ENCODE measurements at places on chromosomes 2 and 18.

- H3K36me3 ChIP-seq = peaks cover 20% of the 10 kb centered on the region
- H3K27ac ChIP-seq = no peak overlapping the region
- no peak for DNase-seq
- no peaks in the 10 kb centered on the region for H3K27me3 ChIP-seq
- no peak overlapping the region for H3K4me3 ChIP-seq
- no peaks in the 10 kb centered on the region for H3K4me1 ChIP-seq
Measured at GRCh38 chr2:85653996-85654395, 14.0 kb downstream of the SFTPB start.

DNA sequence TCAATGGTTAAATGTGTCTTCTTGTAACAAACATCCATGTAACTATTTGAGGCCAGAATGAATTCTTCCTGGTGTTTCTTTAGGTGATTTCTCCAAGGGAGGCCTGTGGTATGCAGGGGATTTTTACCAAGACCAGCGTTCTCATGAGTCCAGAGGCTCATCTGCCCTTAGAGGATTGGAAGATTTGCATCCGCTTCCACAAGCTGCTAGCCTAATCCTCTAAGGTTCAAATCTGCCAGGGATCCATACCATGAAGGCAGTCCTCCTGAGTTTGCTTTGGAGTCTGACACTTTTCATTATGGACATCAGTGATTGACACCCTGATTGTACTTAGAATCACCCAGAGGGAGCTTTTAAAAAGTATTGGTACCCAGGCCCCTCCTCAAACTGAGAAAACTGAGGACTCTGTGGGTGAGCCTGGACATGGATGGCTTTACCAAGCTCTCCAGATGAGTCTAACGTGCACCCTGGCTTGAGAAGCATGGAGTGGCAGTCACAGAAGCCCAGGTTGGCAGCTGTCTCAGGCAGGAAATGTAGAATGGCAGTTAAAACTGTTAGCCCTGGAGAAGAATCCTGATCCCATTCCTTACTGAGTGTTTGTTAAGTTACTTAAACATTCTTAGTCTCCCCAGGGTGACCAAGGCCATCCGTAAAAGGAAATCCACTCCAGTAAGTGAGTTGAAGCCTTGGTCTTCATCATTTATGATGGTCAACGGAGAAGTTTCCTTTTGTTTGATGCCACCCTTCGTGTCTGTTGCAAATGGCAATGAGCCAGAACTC is 95.3 kb upstream of the RMDN2 start:
- no peaks in the 10 kb centered on the region for H3K36me3 ChIP-seq
- no peak overlapping the region for H3K4me3 ChIP-seq
- DNase-seq = no peak
- H3K27me3 ChIP-seq = no peaks in the 10 kb centered on the region
- peak overlapping the region; percentile 50 for H3K27ac ChIP-seq

DNA sequence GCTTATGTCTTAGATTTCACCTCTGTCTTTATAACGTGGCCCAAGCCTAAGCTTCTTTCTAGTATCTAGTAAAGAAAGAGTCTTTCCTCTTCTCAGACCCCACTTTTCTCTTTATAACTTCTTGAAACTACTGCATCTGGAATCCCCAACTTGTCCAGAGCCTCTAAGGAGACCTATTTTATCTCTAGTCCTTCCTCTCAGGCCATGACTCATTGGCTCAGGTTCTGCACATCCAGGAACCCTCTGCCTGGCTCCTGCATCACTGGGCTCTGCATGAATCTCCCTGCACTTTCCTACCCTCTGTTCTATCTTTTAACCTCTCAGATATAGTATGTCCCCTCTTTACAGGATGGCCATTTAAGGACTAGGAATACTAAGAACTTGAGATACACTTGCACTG is 124.7 kb downstream of the DNAH6 start:
- H3K27ac ChIP-seq = no peak overlapping the region
- H3K36me3 ChIP-seq = no peaks in the 10 kb centered on the region
- no peak for DNase-seq

DNA sequence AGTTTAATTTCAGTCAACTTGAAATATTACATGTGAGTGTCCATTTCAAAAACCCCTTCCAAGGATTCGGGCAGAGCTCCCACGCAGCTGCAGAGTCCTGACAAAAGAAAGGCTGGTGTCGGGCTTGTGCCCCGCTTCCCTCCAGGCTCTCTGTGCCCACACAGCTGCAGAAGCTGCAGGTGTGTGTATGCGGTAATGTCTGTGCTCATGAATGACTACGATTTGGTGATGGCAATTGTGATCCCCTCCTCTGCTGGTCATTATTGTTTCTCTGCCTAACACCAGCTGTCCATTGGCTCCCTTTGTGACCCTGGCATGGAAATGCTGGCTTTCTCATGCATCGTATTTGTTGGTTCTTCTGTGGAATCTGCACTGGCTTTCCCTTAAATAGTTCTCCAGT is 224.8 kb downstream of the NUP35 start:
- no peak for DNase-seq
- no peaks in the 10 kb centered on the region for H3K4me1 ChIP-seq

GRCh38 chr2:178530625-178531142 is 50.4 kb downstream of the PLEKHA3 start:
- H3K36me3 ChIP-seq = peaks cover 45% of the 10 kb centered on the region
- no peak overlapping the region for H3K4me3 ChIP-seq
- no peak overlapping the region for H3K27ac ChIP-seq
- H3K27me3 ChIP-seq = no peaks in the 10 kb centered on the region
- H3K4me1 ChIP-seq = no peaks in the 10 kb centered on the region

DNA sequence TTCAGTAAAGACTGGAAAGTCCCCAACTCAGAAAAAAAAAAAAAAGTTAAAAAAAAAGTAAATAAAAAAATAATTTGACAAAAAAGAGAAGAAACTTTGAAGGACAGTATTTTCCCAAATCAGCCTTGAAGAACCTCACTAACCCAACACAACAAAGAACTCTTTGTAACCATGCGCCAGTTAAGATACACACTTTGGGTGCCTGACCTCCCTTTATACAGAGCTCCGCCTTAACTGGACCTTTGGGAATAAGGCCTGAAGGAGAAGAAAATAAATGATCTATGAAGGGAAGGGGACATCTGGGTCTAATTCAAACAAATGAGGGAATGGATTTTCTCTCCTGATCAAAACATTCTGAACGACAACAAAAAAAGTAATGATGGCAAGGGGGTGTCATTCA is 2.2 kb upstream of the GFPT1 start:
- H3K4me3 ChIP-seq = no peak overlapping the region
- peaks cover 25% of the 10 kb centered on the region for H3K4me1 ChIP-seq
- H3K27ac ChIP-seq = no peak overlapping the region
- no peak for DNase-seq
- peaks cover 11% of the 10 kb centered on the region for H3K36me3 ChIP-seq
- no peaks in the 10 kb centered on the region for H3K27me3 ChIP-seq

- DNase-seq = no peak
- no peak overlapping the region for H3K27ac ChIP-seq
- H3K4me3 ChIP-seq = no peak overlapping the region
- H3K27me3 ChIP-seq = peaks cover 23% of the 10 kb centered on the region
- no peaks in the 10 kb centered on the region for H3K4me1 ChIP-seq
Measured at GRCh38 chr2:60745761-60746160, 10.3 kb upstream of the PAPOLG start.

DNA sequence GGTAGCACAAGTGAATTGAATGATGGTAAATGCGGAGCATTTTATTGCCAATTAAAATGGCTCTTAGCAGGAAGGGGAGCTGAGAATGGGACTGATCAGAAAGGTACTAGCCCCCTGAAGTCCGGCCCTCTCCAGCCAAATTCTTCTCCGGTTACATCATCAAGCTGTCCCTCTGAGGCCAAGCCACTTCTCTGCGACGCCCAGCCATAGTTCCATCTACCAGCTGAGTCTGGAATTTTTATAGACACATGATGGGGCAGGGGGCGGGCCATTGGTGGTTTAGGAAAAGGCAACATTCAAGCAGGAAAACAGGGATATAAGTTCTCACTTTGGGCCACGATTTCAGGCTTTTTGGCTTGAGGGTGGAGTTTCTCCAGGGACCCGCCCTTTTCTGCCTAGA is 22.7 kb downstream of the RPRM start:
- no peak for DNase-seq
- no peak overlapping the region for H3K4me3 ChIP-seq
- H3K27ac ChIP-seq = no peak overlapping the region
- no peaks in the 10 kb centered on the region for H3K36me3 ChIP-seq
- H3K4me1 ChIP-seq = no peaks in the 10 kb centered on the region
- H3K27me3 ChIP-seq = peaks cover 2% of the 10 kb centered on the region

- no peak overlapping the region for H3K27ac ChIP-seq
- H3K27me3 ChIP-seq = no peaks in the 10 kb centered on the region
- peaks cover 7% of the 10 kb centered on the region for H3K36me3 ChIP-seq
- DNase-seq = peak; percentile 49
- H3K4me3 ChIP-seq = no peak overlapping the region
Measured at GRCh38 chr2:71680925-71681324, 227.6 kb downstream of the DYSF start.

DNA sequence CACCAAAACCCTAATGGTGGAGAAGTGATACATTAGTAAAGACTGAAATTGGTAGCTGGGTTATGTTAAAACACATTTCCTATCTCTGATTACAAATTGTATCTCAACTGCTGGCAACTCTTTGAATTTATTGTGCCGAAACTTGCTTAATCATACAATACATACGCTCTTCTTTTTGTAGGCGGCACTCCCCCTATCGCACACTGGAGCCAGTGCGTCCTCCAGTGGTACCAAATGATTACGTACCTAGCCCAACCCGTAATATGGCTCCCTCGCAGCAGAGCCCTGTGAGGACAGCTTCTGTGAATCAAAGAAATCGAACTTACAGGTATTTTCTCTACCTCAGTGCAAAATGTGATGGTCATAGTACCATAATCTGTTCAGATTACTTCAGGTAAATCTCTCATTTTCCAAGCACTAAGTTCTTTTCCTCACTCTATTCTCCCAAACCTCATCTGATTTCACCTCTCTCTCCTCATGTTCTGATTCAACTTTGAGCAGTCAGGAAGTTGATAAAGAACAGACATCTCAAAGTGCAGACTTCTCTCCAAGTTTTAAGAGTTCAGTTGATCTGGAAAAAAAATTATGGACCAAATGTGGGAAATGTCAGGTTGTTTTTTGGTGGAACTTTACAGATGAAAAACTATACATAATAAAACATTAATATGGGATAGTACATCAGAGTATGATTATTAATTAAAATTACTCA is 66.5 kb downstream of the ABI2 start:
- H3K36me3 ChIP-seq = no peaks in the 10 kb centered on the region
- H3K27me3 ChIP-seq = no peaks in the 10 kb centered on the region
- no peaks in the 10 kb centered on the region for H3K4me1 ChIP-seq
- no peak overlapping the region for H3K4me3 ChIP-seq
- H3K27ac ChIP-seq = no peak overlapping the region
- no peak for DNase-seq

DNA sequence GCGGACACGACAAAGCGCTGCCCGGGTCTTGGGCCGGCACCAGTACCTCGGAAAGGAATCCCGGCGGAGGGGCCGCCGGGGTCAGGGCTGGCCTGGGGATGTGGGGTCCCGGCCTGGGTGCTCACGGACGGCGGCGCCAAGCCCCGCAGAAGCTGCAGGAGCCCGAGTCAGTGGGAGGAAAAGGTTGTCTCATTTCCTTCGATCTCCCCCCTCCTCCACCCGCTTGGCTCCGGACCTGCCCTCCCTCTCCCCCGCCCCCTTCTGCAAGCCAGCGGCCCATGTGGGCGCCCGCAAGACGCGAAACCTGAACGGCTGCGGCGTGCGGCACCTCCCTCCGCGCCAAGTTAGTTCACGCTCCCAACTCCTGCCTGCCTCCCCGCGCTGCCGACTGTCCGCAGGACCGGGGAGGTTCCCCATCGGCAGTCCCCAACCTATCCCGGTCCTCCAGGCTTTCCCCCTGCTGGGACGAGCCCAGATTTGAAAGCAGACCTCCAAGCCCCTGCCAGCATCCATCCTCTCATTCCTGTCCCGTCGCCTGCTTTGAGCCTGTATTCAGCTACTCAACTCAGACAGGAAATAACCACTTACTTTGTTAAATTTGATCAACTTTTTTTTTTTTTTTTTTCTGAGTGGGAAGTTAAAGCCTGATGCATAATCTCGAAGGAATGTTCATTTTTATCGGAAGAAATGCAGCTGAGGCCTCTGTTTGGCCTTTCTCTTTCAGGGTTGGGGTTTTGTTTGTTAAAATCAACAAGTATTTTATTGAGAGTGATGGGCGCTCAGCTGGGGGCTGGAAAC is at the start of gene EVA1A:
EVA1A (minus strand) TSS at position 172 of the 798 bp plus-strand sequence. CDS start 42,799 bp downstream, outside the sequence.
- peaks cover 32% of the 10 kb centered on the region for H3K27me3 ChIP-seq
- no peaks in the 10 kb centered on the region for H3K4me1 ChIP-seq
- no peak for DNase-seq
- H3K4me3 ChIP-seq = peak within 1 kb of the TSS; percentile 47

- no peaks in the 10 kb centered on the region for H3K36me3 ChIP-seq
- peaks cover 99% of the 10 kb centered on the region for H3K27me3 ChIP-seq
- DNase-seq = no peak
- H3K27ac ChIP-seq = no peak overlapping the region
- H3K4me3 ChIP-seq = peak overlapping the region; percentile 6
Measured at GRCh38 chr2:176080540-176081375, 3.0 kb downstream of the EVX2 start.

DNA sequence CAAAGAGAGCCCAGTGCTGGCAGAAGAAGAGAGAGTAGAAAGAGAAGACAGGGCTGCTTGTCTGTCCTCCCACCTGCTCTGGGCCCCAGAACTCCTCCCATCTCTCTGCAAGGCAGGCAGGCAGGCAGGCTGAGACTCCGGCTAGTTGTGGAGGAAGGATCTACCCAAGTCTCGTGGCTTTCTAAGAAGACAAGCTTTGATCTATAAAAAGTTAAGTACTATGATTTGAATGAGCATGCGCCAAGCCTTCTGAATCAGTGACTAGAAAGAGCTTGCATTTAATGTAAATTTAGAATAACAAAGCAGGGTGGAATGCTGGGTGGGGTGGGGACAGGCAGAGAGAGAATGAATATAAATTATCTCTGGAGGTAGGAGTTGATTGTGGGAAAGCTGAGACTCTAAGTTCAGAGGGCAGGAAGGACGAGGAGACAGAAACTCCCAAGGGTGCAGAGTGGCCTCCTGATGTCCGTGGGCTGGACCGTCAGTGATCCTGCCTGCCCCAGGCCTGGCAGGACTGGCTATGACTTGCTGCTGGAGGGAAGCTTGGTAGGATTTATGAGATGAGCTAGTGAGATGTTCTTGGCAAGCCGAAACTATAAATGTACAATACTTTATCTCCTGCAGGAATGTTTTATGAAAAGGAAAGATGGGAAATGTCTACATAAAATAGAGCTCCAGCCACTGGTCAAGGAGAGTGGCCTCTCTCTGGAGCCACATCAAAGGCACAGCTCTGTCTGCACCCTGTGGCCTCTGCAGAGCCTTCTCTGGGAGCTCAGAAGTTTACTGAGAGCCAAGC is 447.5 kb downstream of the TNS1 start:
- DNase-seq = no peak
- H3K4me3 ChIP-seq = no peak overlapping the region
- no peaks in the 10 kb centered on the region for H3K36me3 ChIP-seq

DNA sequence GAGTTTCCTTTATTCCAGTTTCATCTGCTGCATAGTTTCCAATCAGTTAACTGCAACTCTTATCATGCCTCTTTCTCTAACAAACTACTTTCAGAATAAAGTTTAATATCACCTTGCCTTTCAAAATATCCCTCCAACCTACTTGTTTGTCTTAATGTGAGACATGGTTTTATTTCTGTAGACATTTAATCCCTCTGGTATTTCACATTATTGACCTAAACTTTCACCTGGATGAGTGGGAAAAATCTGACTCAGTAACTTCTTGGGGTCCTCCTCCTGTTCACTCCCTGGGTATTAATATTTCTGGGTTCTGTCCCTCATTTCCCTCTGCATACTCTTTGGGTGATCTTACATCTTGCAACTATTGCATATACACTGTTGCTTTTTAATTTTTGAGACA is 27.9 kb downstream of the MSH6 start:
- no peak for DNase-seq
- no peak overlapping the region for H3K27ac ChIP-seq
- no peak overlapping the region for H3K4me3 ChIP-seq
- peaks cover 3% of the 10 kb centered on the region for H3K4me1 ChIP-seq
- no peaks in the 10 kb centered on the region for H3K27me3 ChIP-seq

Data from tibial artery (tissue), 4 donors.